ENCODE measurements at places on chromosomes 2 and 18.

DNA sequence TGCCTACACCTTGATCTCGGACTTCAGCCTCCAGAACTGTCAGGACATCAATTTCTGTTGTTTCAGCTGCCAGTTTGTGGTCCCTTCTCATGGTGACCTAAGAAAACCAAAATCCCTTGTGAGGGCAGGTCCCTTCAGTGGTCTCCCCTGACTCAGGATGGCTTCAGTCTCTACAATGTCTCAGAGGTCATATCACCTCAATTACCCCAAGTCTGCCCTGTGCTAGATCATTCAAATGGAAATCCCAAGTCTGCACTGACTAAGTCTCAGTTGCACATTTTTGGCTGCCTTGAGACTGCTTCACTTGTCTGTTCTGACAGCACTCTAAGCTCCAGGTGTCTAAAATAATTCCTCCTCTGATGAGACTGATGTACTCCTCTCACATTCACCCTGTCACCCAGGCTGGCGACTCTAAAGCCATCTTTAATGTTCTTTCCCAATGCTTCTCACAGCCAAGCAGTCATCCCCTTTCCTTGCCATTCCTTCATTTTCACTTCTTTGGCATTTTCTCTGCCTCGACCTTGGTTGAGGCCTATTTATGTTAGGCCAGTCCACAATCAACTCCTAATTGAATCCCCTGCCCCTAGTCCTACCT, 470.8 kb downstream of the DLGAP1 start:
- DNase-seq, result no peak

- DNase-seq, result no peak
These were observed 41.4 kb upstream of the RPL31 start for GRCh38 chr2:100960688-100961087.

GRCh38 chr2:238403632-238404405, 22.9 kb upstream of the ASB1 start:
- no peak for DNase-seq

GRCh38 chr18:21257386-21257785, 15.4 kb downstream of the GREB1L start:
- no peak for DNase-seq

- DNase-seq, result no peak
These were observed 39.3 kb upstream of the EFEMP1 start for GRCh38 chr2:55962915-55963314.

- DNase-seq, result no peak
These were observed 210.3 kb downstream of the GLI2 start for GRCh38 chr2:120945832-120946499.
